ENCODE measurements at places on chromosomes 1 and 21. TPM values are rescaled to one million over a fixed set of nuclear protein-coding genes. Genes with fewer than 3 reads are reported as not detected.

DNA sequence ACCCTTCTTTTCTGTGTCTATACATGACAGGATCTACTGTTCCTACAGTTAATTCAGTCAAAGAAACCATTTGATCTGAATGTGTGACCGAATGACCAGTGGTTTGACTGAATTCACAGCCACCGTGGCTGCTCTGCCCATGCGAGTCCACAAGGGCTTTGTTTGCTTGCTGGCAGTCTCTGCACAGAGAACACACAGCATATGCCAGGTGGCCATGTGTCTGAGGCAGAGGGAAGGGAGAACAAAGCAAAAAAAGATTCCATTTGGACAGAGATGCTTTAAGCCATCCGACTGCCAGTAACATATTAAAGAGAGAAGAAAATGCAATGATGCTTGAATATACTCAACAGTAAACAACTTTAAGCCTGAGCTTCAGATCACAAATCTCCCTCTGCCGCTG lies 737.8 kb upstream of the CXADR start:
- no peak for DNase-seq

GRCh38 chr1:70961374-70961975 lies 86.1 kb downstream of the PTGER3 start:
- DNase-seq = no peak

- DNase-seq = no peak
Observed at GRCh38 chr1:245054105-245054504, 100.7 kb upstream of the KIF26B start.

GRCh38 chr1:210917560-210918169 lies 216.3 kb downstream of the KCNH1 start:
- no peak for DNase-seq

GRCh38 chr1:25100151-25100833 lies 132.0 kb downstream of the SYF2 start:
- no peak for DNase-seq

DNA sequence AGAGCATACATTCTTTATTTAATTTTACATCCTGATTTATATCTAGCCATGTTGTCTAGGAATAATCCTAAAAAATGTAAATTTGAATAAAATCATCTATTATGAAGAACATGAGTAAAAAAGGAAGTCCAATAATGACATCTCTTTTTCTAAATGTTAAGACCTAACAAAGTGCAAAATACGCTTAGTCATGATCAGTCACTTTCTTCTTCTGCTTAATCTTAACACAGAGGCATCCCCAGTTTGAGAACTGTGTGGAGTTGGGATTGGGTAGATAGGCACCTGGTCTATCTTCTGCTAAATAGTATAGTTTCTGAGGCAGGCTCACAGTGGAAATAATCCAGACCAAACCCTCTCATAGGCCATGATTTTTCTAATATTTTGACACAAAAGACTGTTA lies 311.7 kb upstream of the LRRC7 start:
- no peak for DNase-seq

DNA sequence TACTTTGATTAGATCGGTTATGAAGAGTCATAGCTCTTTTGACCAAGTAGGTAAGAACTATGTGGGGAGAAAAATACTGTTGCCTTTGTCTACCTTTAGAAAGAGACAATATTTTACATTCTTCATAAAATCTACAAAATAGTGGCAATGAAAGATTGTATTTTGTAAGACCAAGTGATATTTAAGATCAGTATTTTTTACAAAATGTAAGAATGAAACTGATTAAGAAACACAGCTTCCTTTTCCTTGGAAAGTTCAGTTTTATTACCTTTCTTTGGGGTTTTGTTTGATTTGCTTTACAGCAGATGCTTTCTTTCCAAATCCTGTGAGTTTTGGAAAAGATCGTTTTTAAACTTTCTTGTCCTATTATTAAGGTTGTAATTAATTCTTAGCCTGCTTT lies 69.8 kb downstream of the SLC35A3 start:
- no peak for DNase-seq

DNA sequence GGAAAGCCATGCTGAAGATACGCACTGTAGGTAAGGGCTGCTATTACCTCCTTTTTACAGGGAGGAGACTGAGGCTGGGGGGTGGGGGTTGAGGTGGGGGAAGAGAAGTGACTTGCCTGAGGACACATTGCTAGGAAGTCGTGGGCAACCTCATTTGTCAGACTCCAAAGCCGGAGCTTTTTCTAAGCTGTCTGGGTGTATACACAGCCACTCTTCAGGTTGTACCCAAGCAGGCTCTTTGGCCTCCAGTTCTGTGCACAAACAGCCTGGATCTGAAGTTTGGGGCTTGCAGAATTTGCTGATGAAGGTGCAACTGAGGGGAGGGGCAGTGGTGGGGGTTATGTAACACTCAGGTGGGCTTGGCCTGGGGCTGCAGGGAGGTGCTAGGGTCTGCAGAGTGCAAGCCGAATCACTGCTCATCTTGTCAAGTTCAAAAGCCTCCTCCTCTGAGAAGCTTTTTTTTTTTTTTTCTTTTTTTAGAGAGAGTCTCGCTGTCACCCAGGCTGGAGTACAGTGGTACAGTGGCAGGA lies 16.9 kb downstream of the TINAGL1 start:
- no peak for DNase-seq

The CD52 gene
- total RNA-seq = not detected

The DENND2D gene
- total RNA-seq = 3.0 TPM

The EXO1 gene
- 49.1 TPM for total RNA-seq
